ENCODE measurements at places on chromosomes 5 and 9. TPM values are rescaled to one million over a fixed set of nuclear protein-coding genes. Genes with fewer than 3 reads are reported as not detected.

DNA sequence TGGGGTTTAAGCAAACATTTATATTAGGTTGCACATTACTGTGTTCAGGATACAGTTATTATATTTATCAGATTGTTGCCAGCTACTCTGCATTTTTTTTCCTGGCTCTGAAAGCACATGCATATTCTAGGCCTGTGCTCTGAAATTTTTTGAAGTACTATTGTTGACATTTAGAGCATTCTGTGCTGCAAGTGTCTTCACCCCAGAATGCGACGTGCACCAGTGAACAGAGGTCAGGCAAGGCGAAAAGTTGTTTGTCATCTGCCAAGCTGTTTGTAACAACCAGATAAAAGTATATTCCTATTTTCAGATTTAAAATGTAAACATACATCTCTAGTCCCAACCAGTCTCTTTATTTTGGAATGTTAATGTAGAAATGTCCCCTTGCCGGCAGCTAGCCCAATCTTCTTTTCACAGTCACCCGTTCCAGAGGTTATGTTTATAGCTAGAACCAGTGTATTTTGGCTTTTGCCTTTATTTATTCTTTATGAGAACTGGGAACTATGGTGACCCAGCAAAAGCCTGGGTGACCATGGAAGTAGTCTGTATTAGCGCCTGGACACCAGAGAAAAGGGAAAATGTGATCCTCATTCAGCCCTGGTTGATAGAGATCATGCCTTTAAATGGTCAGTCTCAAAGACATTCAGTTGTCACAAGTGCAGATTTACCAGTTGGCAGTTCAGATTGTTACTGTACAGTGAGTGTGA is 84.6 kb downstream of the NDUFAF2 start:
- no peak for DNase-seq

DNA sequence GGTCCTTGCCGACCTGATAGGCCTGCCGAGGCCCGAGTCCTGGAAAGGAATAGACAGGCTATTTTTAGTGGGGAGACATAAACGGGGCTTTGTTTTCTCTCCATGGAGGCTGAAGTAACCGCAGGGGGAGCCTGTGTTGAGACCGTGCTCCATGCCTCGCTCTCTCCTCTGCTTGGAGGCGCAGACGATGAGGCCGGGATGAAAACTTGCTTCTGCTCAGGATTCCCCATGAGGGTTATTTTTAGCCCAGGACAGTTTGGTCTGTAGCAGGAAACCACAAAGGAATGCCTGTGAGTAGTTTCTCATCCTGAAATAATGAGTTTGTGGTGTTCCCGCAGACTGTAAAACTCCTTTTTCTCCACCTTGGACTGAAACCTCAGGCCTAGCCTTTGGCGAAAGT is 81.9 kb upstream of the RARS1 start:
- no peak for DNase-seq

DNA sequence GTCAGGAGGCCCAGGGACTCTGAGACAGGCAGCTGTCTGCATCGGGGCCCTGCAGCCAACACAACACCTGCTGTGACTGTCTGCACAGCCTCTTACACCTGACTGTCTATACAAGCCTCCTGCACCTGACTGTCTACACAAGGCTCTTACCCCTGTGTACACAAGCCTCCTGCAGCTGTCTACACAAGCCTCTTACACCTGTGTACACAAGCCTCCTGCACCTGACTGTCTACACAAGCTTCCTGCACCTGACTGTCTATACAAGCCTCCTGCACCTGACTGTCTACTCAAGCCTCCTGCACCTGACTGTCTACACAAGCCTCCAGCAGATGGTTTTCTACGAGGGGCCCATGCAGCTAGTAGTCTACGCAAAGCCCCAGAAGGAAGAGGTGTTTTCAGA is 18.6 kb downstream of the IRX2 start:
- DNase-seq, result no peak

DNA sequence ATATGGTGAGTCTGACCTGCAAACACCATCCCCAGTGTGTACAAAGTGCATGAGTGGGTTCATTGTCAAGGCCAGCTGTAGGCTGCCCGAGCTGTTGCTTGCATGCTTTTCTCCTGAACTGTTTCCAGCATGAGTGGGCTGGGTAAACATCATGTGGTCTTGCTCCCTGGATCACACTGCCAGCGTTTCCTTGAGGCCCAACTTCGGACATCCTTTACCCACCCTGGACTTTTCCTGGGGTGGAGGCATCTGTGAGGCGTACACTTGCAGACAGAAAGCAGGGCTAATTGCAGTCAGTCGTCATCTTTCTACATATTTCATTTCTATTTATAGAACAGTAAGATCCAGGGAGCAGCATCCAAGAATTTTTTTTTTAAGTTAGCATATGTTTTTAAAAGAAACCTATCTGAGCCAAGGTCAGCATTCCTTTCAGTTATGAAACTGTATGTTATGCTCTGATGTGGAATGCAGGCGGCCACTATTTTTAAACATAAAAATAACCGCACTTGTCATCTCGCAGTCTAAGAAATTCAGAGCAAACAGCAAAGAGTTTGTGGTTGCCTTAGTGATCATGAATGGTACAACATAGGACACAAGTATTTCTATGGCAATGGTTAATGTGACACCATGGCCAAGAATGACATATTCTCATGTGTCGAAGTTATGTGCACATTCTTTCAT is 106.5 kb upstream of the DMRT1 start:
- peak; percentile 50 for DNase-seq

GRCh38 chr5:156543348-156544145 is 216.6 kb downstream of the SGCD start:
- no peak for DNase-seq

DNA sequence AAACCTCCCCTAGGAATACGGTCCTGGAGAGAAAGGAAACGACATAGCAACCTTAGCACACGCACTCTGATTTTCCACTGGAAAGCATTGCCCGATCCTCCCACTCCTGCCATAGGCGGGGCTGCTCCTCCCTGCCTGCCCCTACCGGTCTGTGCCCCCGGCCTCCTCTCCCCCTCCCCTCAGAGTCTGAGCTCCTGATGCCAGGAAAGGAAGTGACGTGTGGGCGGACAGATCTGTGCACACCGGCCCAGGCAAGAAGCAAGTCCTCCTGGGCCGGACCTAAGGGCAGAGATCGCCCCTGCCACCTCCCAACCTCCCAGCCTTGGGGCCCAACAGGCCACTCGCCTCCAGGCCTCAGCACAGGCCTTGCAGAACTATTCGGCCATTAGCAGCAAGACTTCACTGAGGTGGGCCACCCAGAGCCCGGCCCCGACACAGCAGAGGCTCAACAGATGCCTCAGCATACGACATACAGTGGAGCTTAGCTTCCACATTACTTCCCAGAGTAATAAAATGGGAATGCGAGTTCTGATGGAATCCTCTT is 7.2 kb downstream of the NINJ1 start:
- DNase-seq, result no peak

DNA sequence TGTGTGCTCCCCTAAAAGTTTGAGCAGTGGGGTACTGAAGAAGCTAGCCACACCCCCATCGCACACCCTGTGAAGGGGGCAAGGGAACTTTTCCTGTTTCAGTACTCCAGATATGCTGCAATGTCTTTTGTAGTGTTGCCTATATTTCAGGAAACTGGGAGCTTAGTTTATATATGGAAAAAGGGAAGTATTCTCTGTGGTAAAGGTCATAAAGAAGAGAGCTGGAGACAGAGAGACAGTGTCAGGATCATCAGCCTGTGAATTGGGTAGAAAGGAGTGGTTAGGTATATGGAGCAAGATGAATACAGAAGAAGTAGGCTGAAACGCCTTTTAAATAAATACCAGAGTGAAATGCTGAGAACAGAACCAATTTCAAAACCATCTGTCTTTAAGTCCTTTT is 82.2 kb upstream of the C9orf72 start:
- DNase-seq, result no peak

DNA sequence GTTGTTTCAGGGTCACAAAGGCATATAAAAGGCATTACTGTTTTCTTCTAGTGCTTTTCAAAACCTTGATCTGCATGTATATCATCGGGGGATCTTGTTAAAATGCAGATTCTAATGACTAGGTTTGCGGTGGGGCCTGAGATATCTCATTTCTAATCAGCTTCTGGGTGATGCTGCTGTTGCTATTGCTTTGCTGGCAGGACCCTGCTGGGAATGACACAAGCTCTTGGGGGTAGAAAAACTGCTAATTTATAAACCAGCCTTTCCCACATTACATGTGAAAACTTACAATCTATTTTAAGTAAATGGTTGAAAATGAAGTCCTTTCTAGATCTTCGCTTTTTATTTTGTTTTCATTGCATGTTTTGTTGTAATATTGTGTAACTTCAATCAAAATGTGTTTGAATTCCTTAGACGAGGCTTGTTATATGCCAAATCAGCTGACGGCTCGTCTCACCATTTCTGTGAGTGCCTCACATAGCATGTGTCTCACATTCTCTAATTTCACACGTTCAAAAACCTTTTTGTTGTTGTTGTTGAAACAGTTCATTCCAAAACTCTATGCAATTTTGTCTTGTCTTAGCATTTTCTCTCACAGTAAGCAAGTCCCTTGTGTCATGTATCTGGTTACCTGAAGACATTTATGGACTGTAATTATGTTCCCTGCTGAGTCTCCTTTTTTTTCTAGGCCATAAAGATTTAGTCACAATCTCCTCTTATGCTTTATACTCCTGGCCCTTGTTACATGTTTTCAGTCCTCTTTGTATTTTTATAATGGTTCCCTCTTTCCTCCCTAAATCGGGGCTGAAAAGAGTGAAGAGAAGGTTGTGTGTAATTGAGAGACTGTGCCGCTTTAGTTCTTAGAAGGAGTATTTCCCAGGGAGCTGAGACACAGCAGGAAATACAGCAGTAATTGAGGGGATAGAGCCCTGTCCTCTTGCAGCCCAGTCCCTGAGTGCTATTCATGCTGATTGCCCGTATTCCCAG is 521.0 kb upstream of the SEMA6A start:
- no peak for DNase-seq

- DNase-seq, result no peak
Observed at GRCh38 chr5:97538912-97539311, 355.9 kb upstream of the RIOK2 start.

DNA sequence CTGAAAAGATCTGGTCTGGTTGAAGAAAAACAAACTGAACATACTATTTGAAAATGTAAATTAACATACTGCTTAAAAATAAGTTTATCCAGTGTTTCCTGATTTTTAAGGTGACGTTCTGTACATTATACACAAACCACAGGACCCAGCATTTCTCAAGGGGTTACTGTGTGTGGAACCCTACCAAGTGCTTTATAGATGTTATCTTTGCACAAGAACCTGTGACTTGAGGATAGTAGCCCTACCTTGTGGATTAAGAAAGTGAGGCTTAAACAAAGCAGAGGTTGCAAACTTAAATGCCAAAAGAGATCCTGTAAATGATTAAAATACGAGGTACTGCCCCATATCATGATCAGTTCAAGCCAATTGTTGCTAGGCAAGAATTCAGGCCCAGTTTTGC is 4.7 kb downstream of the KLF9 start:
- DNase-seq, result no peak

DNA sequence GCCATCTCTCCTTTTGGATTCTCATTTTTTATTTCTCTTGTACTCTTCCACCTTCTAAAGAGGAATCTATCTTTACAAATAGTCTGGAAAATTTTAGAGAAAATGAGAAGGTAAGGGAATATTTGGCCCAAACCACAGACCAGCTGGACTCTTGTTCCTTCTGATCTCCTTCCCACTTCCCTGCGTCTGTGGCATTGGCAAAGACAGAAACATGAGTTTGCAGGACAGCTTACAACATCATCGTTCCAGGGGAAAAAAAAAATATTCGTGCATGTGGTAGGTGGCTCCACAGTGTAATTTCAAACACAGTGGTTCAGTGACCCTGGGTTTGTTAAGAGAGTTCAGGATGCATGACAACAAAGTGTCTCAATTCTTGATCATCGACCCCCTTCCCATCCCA is 755.0 kb downstream of the DNAH5 start:
- DNase-seq, result no peak

GRCh38 chr5:75235711-75236110 is 967 bp downstream of the ANKRD31 start:
- no peak for DNase-seq

DNA sequence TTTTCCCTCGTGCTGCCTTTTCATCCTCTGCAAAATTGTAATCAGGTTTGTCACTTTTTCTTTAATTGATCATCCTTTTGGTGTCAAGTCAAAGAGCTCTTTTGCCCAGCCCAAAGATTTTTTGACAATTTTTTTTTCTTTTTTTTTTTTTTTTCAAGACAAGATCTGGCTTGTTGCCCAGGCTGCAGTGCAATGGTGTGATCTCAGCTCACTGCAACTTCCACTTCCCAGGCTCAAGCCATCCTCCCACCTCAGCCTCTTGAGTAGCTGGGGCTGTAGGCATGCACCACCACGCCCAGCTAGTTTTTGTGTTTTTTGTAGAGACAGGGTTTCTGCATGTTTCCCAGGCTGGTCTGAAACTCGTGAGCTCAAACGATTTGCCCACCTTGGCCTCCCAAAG is 36.7 kb downstream of the CDK7 start:
- no peak for DNase-seq

DNA sequence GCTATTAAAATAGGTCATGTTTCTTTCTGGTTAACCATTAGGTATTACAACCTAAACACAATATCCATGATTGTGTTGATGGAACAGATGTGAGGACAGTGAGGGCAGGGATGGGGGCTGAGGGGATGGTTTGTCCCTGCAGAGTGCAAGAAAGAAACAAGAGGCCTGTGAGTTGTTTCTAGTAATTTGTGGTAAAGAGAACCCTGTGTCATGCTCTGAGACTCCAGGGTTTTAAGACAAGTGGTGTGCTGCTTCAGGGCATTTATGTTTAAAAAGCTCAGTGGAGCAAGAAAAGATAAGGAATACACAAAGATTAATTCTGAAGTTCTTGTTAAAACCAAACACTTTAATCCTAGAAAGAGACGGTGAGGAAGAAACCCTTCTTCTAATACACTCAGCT is 656.5 kb downstream of the TLE1 start:
- DNase-seq, result no peak

DNA sequence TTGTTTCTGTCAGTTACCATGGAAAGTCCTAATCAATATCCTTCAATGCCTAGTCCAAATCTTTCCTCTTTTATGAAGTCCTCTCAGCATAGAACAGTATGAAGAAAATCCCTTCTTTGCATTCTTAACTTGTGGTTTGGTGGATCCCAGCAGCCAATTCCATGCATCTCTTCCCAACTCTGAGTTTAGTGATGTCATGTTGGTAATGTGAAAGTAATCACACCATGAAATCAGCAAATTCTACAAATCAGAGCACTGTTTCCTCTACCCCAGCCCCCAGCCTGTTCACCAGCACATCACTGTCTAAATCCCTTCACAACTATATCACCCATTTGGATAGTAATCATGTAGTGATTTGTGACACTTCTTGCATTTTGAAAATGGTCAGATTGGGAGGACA is 4.7 kb upstream of the C1QTNF2 start:
- no peak for DNase-seq

TMOD1 gene
- total RNA-seq, result 11.4 TPM

ROR2 gene
- total RNA-seq, result 21.5 TPM

FGFR4 gene
- total RNA-seq, result 233 TPM

CDKN2B-AS1 gene
- total RNA-seq, result 0.55 TPM

GFI1B gene
- total RNA-seq, result 1.3 TPM

SLC6A19 gene
- 179 TPM for total RNA-seq

IFNA8 gene
- total RNA-seq, result not detected

RFESD gene
- total RNA-seq, result 1.3 TPM

GLRA1 gene
- total RNA-seq, result not detected

Measured in mucosa of gallbladder (tissue), 1 donor.